ENCODE measurements at places on chromosomes 12 and 14.

DNA sequence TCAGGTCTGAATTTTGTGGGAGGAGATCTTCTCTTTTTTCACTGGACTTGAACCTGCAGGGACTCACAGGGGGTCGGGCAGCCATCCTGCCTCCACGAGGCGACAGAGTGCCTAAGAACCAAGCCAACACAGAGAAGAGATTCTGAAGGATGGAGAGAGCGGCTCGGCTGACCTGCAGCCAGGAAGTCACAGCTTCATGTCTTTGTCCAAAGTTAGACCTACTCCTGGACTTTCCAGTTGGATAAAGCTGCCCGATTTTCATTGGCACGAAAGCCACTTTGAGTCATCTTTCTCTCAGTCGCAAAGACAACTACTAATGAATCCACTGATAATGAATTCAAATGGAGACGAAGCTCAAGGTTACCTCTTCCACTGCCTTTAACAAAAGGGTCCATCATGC lies 106.8 kb downstream of the FOXN3 start:
- no peaks in the 10 kb centered on the region for H3K27me3 ChIP-seq
- no peak overlapping the region for H3K27ac ChIP-seq
- DNase-seq: no peak
- no peaks in the 10 kb centered on the region for H3K4me1 ChIP-seq

- no peaks in the 10 kb centered on the region for H3K4me1 ChIP-seq
- H3K4me3 ChIP-seq: no peak overlapping the region
- H3K27me3 ChIP-seq: no peaks in the 10 kb centered on the region
- no peaks in the 10 kb centered on the region for H3K36me3 ChIP-seq
Observed at GRCh38 chr14:30194741-30195148, 267.1 kb upstream of the PRKD1 start.

DNA sequence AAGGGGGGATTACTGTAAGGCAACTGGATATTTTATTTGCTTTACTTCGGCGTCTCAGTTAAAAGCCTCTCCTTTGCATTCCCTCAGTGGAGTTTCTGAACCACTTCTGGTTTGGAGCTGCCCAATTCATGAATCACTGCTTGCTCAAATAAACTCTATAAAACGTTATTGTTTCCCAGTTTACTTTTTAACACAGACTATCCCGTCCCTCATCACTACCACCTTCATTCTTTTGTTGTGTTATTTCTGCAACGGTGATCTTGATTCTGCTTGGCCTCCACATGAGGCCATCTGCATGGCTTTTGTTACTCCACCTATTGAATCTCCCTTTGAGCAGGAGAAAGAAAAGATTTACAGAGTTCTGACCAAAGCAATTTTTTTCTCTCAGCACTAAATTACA lies 104.0 kb upstream of the PLEKHA5 start:
- H3K27me3 ChIP-seq: no peaks in the 10 kb centered on the region
- no peak for DNase-seq
- H3K4me1 ChIP-seq: peaks cover 2% of the 10 kb centered on the region
- no peaks in the 10 kb centered on the region for H3K36me3 ChIP-seq

DNA sequence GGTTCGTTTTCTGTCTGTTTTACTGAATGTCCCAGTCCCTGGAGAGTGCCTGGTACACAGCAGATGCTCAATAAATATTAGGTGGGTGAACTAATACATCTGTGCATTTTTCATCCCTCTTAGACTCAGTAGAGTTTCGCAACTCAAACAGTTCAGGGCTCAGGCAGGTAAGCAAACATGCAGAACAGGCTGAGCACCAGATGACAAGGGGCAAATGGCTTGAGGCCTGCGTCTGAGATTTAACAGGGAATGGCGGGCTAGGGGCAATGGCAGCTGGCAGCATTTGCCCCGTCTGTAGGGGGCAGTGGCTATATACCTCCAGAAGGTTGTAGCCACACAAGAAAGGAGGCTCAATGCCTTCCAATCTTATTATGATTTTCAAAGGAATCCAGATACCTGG lies 8.6 kb upstream of the RAN start:
- H3K4me1 ChIP-seq: no peaks in the 10 kb centered on the region
- no peaks in the 10 kb centered on the region for H3K36me3 ChIP-seq
- DNase-seq: peak; percentile 53
- H3K4me3 ChIP-seq: no peak overlapping the region
- H3K27me3 ChIP-seq: no peaks in the 10 kb centered on the region

GRCh38 chr12:42725809-42726208 lies 136.3 kb upstream of the PRICKLE1 start:
- H3K27me3 ChIP-seq: no peaks in the 10 kb centered on the region
- no peaks in the 10 kb centered on the region for H3K4me1 ChIP-seq
- H3K36me3 ChIP-seq: no peaks in the 10 kb centered on the region
- peak overlapping the region; percentile 63 for H3K4me3 ChIP-seq
- no peak for DNase-seq
- no peak overlapping the region for H3K27ac ChIP-seq

GRCh38 chr12:46470036-46470627 lies 97.6 kb upstream of the SLC38A2 start:
- H3K36me3 ChIP-seq: no peaks in the 10 kb centered on the region
- peaks cover 2% of the 10 kb centered on the region for H3K4me1 ChIP-seq
- no peaks in the 10 kb centered on the region for H3K27me3 ChIP-seq
- DNase-seq: no peak
- H3K27ac ChIP-seq: no peak overlapping the region

- DNase-seq: no peak
- H3K4me3 ChIP-seq: no peak overlapping the region
- H3K36me3 ChIP-seq: peaks cover 77% of the 10 kb centered on the region
- no peaks in the 10 kb centered on the region for H3K4me1 ChIP-seq
- H3K27me3 ChIP-seq: no peaks in the 10 kb centered on the region
Observed at GRCh38 chr12:79778802-79779448, 88.2 kb upstream of the PAWR start.

DNA sequence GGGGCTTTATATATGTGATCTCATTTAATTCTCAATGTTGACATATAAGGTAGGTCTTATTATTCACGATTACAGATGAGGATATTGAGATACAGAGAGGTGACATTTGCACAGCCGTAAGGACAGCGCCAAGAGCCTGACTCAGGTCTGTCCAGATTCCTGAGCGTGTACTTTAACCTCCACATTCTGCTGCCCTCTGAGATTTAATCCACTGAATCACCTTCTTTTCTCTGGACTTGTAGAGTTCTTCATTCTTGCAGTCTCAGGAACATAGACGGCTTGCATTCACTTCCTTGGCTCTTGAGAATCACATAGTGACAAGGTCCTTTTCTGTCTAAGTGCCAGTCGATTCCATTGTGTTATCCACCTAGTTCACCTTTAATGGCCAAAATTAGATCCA lies 141.0 kb upstream of the ARHGAP5 start:
- H3K4me1 ChIP-seq: no peaks in the 10 kb centered on the region
- no peak for DNase-seq
- no peak overlapping the region for H3K4me3 ChIP-seq
- H3K27me3 ChIP-seq: no peaks in the 10 kb centered on the region
- no peaks in the 10 kb centered on the region for H3K36me3 ChIP-seq

DNA sequence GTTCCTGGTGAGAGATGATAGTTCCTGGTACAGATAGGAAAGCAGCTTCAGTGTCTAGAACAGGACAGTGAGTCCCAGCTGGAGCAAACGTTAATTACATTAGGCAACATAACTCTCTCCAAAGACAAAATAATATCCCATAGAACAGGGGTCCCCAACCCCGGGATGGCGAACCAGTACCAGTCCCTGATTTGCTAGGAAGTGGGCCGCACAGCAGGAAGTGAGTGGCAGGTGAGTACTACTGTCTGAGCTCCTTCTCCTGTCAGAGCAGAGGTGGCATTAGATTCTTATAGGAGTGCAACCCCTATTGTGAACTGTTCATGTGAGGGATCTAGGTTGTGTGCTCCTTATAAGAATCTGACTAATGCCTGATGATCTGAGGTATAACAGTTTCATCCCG lies 204.1 kb downstream of the NELL2 start:
- peak; percentile 59 for DNase-seq
- peaks cover 4% of the 10 kb centered on the region for H3K4me1 ChIP-seq
- no peaks in the 10 kb centered on the region for H3K36me3 ChIP-seq
- peak overlapping the region; percentile 47 for H3K4me3 ChIP-seq
- H3K27ac ChIP-seq: no peak overlapping the region

DNA sequence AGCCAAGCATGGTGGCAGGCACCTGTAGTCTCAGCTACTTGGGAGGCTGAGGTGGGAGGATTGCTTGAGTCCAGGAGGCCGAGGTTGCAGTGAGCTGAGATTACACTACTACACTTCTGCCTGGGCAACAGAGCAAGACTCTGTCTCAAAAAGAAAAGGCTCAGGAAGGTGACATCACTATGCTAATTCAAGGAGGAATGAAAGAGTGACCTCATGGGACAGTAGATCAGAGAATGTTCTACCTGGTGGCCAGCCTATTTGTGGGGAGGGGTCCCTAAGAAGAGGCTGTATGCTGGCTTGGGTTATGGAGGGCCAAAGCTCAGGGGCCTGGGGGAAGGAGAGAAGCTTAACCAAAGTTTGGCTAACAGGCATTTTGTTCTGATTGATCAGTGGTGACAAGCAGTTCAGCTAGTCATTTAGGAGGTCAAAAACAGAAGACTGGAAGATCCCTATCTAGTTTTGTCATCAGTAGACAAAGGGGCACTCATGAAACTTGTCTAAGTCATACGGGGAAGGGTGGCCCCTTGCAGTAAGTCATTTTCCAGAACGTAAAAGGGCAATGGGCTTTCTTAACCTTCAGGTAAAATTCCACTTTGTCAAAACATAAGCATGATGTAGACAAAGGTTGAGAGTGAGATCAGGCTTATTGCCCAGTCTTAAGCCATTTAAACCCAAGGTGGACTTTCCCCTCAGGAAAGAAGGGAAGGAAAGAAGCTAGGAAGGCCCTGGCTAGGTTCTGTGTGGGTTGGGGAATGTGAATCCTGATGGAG lies 60.8 kb upstream of the EEA1 start:
- no peaks in the 10 kb centered on the region for H3K27me3 ChIP-seq
- DNase-seq: no peak
- H3K4me3 ChIP-seq: no peak overlapping the region
- peaks cover 5% of the 10 kb centered on the region for H3K4me1 ChIP-seq
- H3K36me3 ChIP-seq: no peaks in the 10 kb centered on the region

DNA sequence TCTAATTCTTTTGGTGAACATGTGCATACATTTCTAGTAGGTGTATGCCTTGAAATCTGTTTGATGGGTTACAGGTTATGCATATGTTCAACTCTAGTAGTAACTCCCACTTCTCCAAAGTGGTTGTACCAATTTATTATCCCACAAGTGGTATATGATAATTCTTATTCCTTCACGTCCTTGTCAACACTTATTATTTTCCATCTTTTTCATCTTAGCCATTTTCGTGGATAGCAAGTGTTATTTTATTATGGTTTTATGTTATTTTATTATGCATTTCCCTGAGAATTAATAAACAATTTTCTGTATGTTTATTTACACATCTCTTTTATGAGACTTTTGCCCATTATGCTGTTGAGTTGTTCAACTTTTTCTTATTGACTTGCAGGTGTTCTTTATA lies 11.2 kb upstream of the AMIGO2 start:
- no peaks in the 10 kb centered on the region for H3K27me3 ChIP-seq
- no peak overlapping the region for H3K4me3 ChIP-seq
- DNase-seq: no peak
- peaks cover under 1% of the 10 kb centered on the region for H3K4me1 ChIP-seq
- no peak overlapping the region for H3K27ac ChIP-seq
- H3K36me3 ChIP-seq: no peaks in the 10 kb centered on the region

DNA sequence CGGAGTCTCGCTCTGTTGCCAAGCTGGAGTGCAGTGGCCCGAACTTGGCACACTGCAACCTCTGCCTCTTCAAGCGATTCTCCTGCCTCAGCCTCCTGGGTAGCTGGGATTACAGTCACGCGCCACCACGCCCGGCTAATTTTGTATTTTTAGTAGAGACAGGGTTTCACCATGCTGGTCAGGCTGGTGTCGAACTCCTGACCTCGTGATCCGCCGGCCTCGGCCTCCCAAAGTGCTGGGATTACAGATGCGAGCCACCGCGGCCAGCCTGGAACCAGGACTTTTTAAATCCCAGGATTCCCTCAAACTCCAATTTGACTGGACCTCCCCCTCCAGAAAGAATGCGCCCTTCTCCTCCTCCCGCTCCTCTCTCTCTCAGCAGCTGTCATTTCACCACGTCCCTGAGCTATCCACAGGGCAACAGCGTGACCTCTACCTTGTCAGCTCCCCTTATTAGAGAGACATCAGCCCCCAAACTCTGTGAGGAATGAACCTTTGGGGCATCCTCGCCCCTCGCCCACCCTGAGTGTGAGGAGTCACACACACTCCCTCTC lies 2.0 kb downstream of the ESYT1 start:
- H3K27me3 ChIP-seq: no peaks in the 10 kb centered on the region
- H3K27ac ChIP-seq: no peak overlapping the region
- peaks cover 5% of the 10 kb centered on the region for H3K4me1 ChIP-seq

DNA sequence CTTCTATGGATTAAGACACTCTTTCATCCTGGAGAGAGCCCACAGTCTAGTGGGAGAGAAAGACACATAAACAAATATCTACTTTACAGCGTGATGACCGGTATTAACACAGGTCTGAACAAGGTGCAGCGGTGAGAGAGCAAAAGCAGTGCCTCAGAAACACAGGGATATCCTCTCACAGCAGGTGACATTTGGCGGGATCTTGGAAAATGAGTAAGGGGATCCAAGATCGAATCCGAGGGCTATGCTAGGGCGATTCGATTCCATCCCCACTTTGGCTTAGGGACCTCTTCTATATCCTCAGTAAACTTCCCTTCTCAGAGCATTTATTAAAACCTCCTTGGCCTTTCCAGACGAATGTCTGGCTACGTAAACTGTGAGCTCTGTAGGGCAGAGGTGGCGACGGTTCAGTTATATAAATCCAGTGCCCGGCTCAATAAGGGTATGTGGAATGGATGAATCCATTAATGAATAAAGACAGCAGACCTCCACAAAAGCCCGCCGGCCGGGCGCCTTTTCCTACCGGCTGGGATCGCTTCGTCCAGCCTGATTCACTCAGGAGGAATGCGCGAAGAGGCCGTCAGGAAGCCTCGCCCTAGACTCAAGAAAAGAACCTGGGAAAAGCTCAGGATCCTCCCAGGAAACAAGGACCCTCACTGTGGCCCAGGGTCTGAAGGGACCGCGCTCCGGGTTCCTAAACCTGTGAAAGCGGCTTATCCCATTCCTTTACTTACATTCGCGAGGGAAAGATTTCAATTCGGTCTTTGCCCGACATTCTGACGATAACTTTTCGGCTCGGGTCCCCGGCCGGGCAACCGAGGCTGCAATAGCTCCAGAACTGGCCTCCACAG lies 455 bp downstream of the ATP6V1D start:
- peak overlapping the region; percentile 67 for H3K27ac ChIP-seq
- H3K27me3 ChIP-seq: no peaks in the 10 kb centered on the region
- H3K4me3 ChIP-seq: peak overlapping the region; percentile 97
- peak; percentile 63 for DNase-seq
- H3K36me3 ChIP-seq: peaks cover 11% of the 10 kb centered on the region

GRCh38 chr12:34605955-34606748 lies 583.9 kb downstream of the ALG10 start:
- no peaks in the 10 kb centered on the region for H3K4me1 ChIP-seq
- H3K36me3 ChIP-seq: no peaks in the 10 kb centered on the region
- H3K4me3 ChIP-seq: no peak overlapping the region
- H3K27me3 ChIP-seq: no peaks in the 10 kb centered on the region
- no peak for DNase-seq

All from endodermal cell (in vitro differentiated cells).